Endodermal cell (in vitro differentiated cells): ENCODE measurements at places on chromosomes 4 and X. TPM values are rescaled to one million over a fixed set of nuclear protein-coding genes. Genes with fewer than 3 reads are reported as not detected.
A peak's percentile ranks its signal among the peaks of the same experiment; 100 is the strongest.

DNA sequence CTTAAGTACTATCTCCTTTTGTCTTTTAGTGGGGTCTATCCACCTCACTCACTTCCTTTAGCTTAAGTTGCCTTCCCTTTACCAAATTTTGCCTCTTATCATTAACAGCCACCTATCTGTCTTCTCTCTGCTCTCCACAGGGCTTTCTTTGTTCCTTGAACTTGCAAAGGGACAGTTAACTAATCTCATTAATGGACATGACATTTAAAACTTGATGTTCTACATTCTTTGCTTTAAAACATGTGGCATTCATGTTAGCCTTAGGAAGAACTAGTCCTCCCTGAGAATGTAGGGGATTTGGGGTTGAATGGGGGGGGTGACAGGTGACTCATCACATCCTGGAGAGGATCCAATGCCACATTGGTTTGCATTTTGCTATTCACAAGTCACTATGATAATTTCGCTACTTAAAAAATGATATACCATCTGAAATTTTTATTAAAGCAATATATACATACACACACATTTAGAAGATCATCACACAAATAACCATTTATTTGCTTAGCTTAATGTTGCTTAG, 41.0 kb upstream of the DMD start:
- H3K4me1 ChIP-seq, result no peaks in the 10 kb centered on the region
- DNase-seq, result peak; percentile 68
- no peaks in the 10 kb centered on the region for H3K27me3 ChIP-seq
- H3K27ac ChIP-seq, result no peak overlapping the region

GRCh38 chrX:42952621-42953020, 174.7 kb upstream of the PPP1R2C start:
- no peaks in the 10 kb centered on the region for H3K4me1 ChIP-seq
- H3K27ac ChIP-seq, result no peak overlapping the region
- no peaks in the 10 kb centered on the region for H3K27me3 ChIP-seq
- DNase-seq, result no peak

DNA sequence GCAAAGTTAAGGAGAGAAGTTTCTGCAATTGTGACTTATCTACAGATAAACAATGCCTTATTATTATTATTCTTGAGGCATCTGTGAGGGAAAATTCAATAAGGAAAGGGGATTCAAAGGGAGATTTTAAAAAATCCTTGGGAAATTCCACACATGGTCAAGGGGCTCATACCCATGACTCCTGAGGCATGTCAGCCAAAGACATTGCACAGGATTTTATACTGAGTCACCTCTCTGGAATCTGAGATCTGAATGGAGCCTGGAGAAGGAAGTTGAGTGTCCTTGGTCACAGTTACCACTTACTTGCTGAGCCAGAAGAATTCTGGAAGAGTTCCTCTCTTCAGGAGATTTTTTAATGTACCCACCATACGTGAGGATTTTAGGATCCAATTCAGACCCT, 14.4 kb upstream of the CXCL8 start:
- H3K27ac ChIP-seq, result no peak overlapping the region
- H3K4me1 ChIP-seq, result no peaks in the 10 kb centered on the region
- DNase-seq, result no peak
- H3K36me3 ChIP-seq, result no peaks in the 10 kb centered on the region
- no peaks in the 10 kb centered on the region for H3K27me3 ChIP-seq

GEMIN8 gene
- total RNA-seq, result 18.2 and 18.9 TPM in 2 replicates

TLR3 gene
- not detected in 3 replicates for total RNA-seq

AR gene
- total RNA-seq, result 1.0 to 1.7 TPM (median 1.5 TPM) in 3 replicates

DNA sequence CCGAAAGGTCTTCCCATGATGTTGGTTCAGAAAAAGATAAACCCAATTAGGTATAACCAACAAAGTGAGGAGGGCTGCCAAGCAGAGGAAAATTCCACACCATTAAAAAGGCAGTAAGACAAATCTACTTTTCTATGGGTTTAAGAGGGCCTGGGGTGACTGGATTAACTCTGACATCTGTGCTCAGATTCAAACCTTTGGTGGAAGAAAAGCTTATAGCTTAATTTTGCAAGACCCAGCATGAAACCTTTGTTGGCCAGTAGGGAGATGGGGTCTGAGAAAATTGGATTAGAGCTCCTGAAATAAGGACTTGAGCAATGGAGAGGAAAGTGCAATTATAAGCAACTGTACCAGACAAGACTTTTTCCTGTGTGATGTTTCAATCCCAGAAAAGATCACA, 104.2 kb downstream of the KDR start:
- H3K27ac ChIP-seq, result no peak overlapping the region
- H3K36me3 ChIP-seq, result no peaks in the 10 kb centered on the region
- no peak overlapping the region for H3K4me3 ChIP-seq
- H3K4me1 ChIP-seq, result peaks cover 27% of the 10 kb centered on the region
- no peaks in the 10 kb centered on the region for H3K27me3 ChIP-seq

DNA sequence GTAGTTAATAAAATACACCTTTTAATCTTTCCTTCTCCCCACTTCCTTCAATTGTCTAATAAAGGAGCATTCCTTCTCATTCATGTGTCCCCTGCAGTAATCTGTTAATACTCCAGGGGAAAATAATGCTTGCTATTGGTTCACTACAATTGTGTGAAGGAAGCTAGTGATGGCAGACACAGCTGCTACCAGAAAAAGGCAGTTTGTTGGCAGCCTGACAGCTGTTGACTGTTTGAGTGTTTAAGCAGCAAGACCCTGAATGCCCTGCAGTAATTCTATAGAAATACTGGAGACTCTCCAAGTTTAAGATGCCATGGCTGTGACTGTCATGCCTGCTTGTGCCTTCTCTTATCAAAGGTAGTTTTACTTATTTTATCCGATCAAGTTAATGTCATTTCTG, 359.5 kb downstream of the C4orf33 start:
- H3K4me1 ChIP-seq, result no peaks in the 10 kb centered on the region
- no peak overlapping the region for H3K27ac ChIP-seq
- DNase-seq, result no peak
- no peaks in the 10 kb centered on the region for H3K27me3 ChIP-seq
- H3K36me3 ChIP-seq, result no peaks in the 10 kb centered on the region

GRCh38 chr4:189053621-189054020, 887.1 kb upstream of the FRG1 start:
- no peak overlapping the region for H3K4me3 ChIP-seq
- DNase-seq, result no peak
- no peaks in the 10 kb centered on the region for H3K4me1 ChIP-seq
- no peak overlapping the region for H3K27ac ChIP-seq
- H3K36me3 ChIP-seq, result no peaks in the 10 kb centered on the region
- no peaks in the 10 kb centered on the region for H3K27me3 ChIP-seq

DNA sequence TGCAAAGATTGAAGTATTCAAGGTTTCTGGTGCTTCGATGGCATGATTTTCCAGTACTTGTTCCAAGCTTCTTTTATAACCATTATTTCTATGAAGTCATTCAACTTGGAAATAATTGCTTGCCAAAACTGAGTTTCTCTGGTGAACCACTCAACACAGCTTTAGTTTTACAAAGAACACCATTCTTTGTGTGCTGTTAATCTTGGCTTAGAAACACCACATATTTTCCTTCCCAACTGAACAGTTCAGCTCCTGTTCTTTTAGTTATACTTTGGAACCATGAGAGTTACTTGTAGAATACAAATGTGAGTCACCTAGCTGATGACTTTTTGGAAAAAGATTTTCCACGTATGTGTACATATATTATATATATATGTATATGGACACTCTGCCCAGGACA, 32.7 kb downstream of the TMEM47 start:
- H3K36me3 ChIP-seq, result peaks cover 2% of the 10 kb centered on the region
- no peaks in the 10 kb centered on the region for H3K27me3 ChIP-seq
- H3K4me3 ChIP-seq, result no peak overlapping the region
- no peaks in the 10 kb centered on the region for H3K4me1 ChIP-seq
- no peak overlapping the region for H3K27ac ChIP-seq

GAGE12F gene
- not detected in 3 replicates for total RNA-seq

IL13RA2 gene
- total RNA-seq, result not detected in 2 replicates

ADAMTS3 gene
- 6.8 to 13.3 TPM (median 13.0 TPM) in 3 replicates for total RNA-seq

GRCh38 chrX:110396735-110397134, 38.1 kb downstream of the RTL9 start:
- H3K27ac ChIP-seq, result no peak overlapping the region
- DNase-seq, result no peak
- H3K27me3 ChIP-seq, result no peaks in the 10 kb centered on the region

GRCh38 chr4:56243107-56243506, 144.2 kb downstream of the AASDH start:
- no peaks in the 10 kb centered on the region for H3K36me3 ChIP-seq
- no peak for DNase-seq
- H3K4me3 ChIP-seq, result no peak overlapping the region
- no peak overlapping the region for H3K27ac ChIP-seq
